ENCODE measurements at places on chromosomes 4 and X.

DNA sequence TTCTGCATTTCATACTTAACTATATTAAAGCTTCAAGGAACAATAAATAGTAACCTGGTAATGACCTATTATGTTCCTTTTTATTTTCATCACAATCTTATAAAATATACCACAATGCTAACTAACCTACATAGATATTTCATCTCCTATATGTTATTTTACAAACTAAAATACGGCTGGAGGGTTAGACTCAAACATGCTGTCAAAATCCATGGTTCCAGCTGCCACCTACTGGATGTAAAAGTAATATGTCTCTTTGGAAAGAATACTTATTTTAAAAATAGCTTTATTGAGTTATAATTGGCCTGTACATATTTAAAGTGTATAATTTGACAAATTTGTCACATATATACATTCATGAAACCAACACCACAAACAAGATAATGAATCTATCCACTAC lies 15.0 kb downstream of the RGN start:
- no peak for DNase-seq

- no peak for DNase-seq
Measured at GRCh38 chr4:117793845-117794480, 240.3 kb upstream of the NDST3 start.

- no peak for DNase-seq
Measured at GRCh38 chrX:44621078-44621477, 78.4 kb upstream of the FUNDC1 start.

- DNase-seq, result no peak
Measured at GRCh38 chr4:184345573-184345922, 127.9 kb upstream of the ENPP6 start.

- DNase-seq, result no peak
Measured at GRCh38 chr4:78687818-78688217, 88.3 kb upstream of the BMP2K start.

DNA sequence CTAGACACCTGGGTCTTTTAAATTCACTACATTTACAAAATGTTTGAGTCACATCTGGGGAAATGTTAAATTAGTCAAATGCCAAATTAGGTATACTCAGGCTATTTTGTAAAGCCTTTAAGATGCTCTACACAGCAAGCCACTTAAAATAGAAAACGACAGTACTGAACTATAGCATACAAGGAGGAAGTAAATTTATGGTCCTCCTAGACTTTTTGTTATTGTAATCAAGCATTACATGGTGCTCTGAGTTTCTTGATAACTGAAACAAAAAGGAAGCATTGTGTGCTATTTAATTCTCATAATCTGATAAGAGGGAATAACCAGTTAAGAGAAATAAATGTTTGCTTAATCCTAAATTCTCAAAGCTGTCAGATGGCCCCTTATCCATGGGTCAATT lies 46.2 kb downstream of the SLC9A7 start:
- DNase-seq, result no peak

GRCh38 chr4:71906096-71906495 lies 122.2 kb upstream of the GC start:
- DNase-seq, result no peak

- DNase-seq, result no peak
Measured at GRCh38 chrX:108439961-108440696, 491 bp downstream of the COL4A5 start.

DNA sequence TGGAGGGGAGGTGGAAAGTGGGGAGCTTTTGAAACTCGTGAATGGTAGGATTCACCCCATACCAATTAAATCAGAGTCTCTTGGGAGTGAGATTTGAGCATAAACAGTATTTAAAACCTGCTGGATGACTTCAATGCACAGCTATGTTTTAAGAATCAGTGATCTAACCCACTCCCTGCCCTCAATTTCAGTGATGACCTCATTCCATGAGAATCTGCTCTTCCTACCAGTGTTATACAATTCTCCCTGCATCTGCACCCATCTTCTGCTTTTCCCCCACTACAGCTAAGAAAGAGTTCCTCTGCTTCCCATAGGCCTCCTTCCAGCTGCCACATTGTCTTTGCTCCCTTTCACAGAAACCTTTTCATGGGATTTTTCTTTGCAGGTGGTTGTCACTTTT lies 18.3 kb upstream of the H2AZ1 start:
- DNase-seq, result no peak

- DNase-seq, result no peak
Measured at GRCh38 chrX:120014354-120015130, 62.9 kb downstream of the RHOXF2B start.
